ENCODE measurements at places on chromosomes 1 and 21. TPM values are rescaled to one million over a fixed set of nuclear protein-coding genes. Genes with fewer than 3 reads are reported as not detected.

The SLC9C2 gene
- total RNA-seq: not detected

The COL9A2 gene
- 20.2 TPM for total RNA-seq

The FBXO2 gene
- 3.0 TPM for total RNA-seq

The SLC30A2 gene
- total RNA-seq: 0.48 TPM

The G0S2 gene
- 164 TPM for total RNA-seq

The C4BPA gene
- total RNA-seq: not detected

The LCE1D gene
- total RNA-seq: not detected

The HSPA6 gene
- total RNA-seq: not detected

GRCh38 chr1:15847893-15848142 lies 311 bp downstream of the SPEN start:
- DNase-seq: no peak

DNA sequence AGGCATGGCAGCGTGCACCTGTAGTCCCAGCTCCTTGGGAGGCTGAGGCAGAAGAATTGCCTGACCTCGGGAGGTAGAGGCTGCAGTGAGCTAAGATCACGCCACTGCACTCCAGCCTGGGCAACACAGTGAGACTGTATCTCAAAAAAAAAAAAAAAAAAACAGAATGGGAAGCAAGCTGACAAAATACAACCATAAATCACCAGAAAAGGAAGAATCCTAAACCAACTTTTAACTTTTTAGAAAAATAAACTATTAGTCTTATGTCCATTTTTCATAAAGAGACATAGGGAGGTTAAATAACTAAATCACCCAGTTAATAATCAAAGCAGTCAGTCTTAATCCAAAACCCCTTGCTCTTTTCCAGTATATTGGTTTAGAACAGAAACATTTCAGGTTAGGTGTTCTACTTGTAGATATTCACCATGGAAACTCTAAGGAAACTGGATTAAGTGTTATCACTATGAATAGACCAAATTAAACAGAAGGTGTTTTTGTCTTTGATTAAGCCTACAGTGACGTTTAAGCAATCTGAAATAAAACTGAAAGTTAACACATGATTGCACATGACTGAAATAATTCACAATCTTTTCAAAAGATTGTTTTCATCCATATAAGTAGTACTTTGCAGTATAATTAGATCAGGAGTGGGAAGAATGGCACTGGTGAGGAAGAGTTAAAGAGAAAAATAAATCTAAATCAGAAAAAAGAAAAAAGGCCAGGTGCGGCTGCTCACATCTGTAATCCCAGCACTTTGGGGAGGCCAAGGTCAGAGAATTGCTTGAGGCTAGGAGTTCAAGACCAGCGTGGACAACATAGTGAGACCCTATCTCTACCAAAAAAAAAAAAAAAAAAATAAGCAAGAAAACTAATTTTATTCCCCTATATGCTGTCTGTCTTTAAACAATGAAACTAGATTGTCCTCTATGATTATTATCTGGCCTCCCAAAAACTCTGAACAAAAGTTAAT lies 9.6 kb downstream of the CDC42BPA start:
- no peak for DNase-seq

DNA sequence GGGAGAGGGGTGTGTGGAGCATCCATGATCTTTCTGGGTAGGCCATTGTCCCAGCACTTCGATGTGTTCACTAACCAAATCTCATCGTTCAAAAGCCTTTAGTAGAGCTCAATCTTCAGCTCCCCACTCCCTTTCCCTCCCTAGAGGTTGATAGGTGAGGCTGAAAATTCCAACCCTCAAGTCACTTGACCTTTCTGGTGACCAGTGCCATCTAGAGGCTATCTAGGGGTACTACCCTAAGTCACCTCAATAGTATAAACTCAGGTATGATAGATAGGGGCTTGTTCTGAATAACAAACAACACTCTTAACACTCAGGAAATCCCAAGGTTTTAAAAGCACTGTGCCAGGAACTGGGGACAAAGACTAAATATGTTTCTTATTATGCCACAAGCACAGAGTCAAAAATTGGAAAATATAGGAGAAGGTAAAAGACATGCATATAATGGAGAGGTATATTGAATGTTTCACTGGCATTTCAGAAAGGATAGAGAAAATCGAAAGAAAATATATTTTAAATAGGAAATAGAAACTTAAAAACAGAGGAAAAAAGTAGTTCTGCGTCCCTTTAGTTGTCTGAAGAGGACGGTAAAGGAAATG lies 42.9 kb upstream of the CD53 start:
- DNase-seq: peak; percentile 2

- no peak for DNase-seq
These were observed 72.6 kb upstream of the HMGB4 start for GRCh38 chr1:33791251-33791650.

- DNase-seq: no peak
These were observed 28.2 kb downstream of the STPG1 start for GRCh38 chr1:24385160-24385940.

DNA sequence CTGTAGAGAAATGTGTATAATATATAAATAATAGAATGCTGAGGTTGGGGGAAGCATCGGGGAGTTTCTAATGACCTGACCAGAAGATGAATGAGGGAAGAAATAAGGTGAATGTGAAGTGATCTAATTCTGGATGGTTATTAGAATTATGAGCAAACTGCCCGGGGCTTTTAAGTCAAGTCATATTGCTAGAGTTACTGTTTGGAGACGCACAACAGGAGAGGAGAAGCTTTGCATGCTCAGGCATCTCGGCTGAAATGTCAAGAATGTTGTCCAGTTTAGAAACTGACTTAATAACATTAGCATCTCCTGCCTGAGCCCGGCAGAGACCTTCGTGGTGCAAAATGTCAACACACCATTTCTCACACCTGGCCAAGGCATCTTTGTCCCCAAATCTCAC lies 119.1 kb downstream of the RRAGC start:
- DNase-seq: no peak

DNA sequence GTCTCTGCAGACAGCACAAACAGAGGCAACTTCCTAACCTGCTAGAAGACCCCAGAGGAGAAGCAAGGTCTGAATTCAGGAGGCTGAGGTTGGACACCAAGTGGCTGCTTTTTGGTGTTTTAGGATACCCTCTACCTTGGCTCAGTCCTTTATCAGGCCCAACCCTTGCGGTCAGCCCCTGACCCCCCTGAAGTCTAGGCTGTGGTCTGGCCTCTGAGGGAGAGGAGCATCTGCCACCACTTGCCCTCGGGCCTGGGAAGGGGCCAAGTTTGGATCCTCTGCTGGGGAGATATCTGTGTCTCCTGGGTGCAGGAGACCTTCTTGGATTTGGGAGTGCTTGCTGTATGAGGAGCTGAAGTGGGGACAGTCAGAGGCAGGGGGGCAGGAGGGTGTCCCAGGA lies 21.0 kb downstream of the EDN2 start:
- no peak for DNase-seq

GRCh38 chr1:26263212-26263611 lies 16.7 kb upstream of the SH3BGRL3 start:
- no peak for DNase-seq

- no peak for DNase-seq
These were observed 267.7 kb downstream of the LRRIQ3 start for GRCh38 chr1:73930293-73930692.

- peak; percentile 52 for DNase-seq
These were observed 341.1 kb upstream of the RUNX1 start for GRCh38 chr21:35390013-35390776.

DNA sequence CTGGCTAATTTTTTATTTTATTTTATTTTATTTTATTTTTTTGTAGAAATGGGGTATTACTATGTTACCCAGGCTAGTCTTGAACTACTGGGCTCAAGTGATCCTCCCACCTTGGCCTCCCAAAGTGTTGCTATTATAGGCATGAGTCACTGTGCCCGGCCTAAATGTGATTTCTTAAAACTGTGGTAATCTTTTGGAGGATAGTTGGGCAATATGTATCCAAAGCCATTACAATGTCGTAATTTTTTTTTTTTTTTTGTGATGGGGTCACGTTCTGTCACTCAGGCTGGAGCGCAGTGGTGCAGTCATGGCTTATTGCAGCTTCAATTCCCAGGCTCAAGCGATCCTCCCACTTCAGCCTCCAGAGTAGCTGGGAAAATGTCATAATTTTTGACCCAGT lies 14.2 kb downstream of the ETV3L start:
- DNase-seq: no peak

DNA sequence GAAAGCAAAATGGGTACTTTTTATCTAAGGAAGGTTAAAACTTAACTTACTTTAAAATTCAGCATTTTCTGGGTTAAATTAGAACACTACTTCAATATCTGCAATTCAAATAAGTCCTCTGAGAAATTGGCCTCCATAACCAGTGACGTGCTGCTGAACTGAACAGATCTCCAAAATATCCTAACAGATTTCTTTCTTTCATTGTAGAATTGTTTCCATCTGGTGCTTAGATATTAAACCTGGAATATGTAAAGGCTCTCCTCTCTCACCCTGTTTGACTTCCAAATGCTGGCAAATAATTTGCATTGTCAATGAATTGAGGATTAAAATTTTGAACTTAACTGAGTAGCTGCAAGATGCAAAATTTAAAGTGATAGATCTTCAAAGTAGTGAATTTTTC lies 316.9 kb upstream of the CXADR start:
- no peak for DNase-seq
